Left lung (tissue), 14 donors: ENCODE measurements at places on chromosomes 2 and 18. TPM values are rescaled to one million over a fixed set of nuclear protein-coding genes. Genes with fewer than 3 reads are reported as not detected.

HOXD8 gene
- 1.1 TPM for polyA plus RNA-seq

GRCh38 chr2:121884078-121884477 lies 128.6 kb downstream of the TSN start:
- DNase-seq: no peak

DNA sequence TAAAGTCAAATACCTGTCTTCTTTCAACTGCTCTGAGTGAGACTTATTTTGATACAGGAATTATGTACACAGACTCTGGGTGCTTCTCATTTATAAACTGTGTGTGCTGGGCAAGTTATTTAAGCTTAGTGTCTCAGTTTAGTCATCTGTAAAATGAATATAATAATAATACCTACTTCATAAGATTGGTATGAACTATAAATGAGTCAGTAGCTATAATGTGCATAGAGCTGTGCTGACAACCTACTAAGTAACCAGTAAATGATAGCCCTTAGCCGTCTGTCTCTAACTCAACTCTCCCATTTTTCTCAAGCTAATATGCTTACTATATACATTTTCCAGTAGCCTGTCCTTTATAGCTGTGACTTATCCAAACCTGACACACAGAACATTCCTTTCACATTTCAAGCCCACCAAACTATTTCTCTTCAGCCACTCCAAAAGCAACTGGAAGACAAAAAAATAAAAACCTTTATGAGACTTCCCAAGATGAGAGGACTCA lies 319.8 kb downstream of the ETAA1 start:
- DNase-seq: no peak

DNA sequence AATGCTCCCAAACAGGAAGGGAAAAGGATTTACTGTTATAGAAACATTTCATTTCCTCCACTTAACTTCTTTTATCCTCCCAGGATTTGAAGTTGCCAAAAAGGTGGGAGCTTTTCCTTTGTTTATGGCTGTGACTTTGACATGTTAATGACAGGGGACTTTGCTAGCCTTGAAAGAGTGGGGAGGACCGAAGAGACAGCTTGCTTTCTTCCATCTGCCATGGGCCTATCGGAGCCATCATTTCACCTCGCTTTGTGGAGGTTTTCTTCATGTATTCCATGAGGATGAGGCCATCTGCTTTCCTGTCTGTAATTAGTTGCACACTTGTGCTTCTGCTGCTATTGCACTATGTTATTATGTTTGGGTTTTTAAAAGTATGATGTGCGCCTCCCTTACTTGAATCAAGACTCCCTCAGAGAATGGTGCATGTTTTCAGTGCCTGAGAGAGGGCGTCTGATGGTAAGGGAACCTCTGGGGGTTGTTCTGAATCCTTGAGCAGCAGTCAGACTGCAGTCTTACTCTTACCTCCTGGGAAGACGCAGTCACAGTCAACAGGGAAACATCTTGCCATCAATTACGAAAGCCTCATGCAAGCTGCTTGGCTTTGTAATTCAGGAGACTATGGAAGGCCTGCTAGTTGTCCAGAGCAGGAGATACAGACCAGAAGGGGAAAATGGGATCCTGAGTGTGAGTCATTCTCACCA lies 173.3 kb upstream of the MGAT5 start:
- no peak for DNase-seq

CHRNG gene
- polyA plus RNA-seq: not detected

GRCh38 chr2:201999279-201999678 lies 34.4 kb upstream of the FZD7 start:
- DNase-seq: peak; percentile 55

- peak; percentile 65 for DNase-seq
These were observed 68.4 kb upstream of the PPP1CB start for GRCh38 chr2:28683100-28683706.

GRCh38 chr2:105784589-105784988 lies 39.9 kb downstream of the NCK2 start:
- no peak for DNase-seq

GRCh38 chr2:62234755-62235655 lies 39.1 kb downstream of the B3GNT2 start:
- no peak for DNase-seq

DNA sequence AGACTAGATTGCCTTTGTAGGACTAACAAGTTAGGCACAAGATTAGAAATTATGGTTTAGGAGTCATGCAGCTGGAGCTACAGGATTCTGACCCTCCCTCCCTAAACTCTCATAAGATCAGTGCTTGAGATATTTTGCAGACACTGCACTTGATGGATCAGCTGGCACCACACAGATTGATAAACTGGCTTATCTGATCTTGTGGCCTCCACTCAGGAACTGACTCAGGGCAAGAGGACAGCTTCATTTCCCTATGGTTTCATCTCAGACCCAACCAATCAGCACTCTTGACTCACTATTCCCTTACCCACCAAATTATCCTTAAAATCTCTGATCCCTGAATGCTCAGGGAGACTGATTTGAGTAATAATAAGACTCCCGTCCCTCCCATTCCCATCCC lies 152.3 kb downstream of the DIS3L2 start:
- no peak for DNase-seq

CFAP53 gene
- polyA plus RNA-seq: 2.4 TPM

DNA sequence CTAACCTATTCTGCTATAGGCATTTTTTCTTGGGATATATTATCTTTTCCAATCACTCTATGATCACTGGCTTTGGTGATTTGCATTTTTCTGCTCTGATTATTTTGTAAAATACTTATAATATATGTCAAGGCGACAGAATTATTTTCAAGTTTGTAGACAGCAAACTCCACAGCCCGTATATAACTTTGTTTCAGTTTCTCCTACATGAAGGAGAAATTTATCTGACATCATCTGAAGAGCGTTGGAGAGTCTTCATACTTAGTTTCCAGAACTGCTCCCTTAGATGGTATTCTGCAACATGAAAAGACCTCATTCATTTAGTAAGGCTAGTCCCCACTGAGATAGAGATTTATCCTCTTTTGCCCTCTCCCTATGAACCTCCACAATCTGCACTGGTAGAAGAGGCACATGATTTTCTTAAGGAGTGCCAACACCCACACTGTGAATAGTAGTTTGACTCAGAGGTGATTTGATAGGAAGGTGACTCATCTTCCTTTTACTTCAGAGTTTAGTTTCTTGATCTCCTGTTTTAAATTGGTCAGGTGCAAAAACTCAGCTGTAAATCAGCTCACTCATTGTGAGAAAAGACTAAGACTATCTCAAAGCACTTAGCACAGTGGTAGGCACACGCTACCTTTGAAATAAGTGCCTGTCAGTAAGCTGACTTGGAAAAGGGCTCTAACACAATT lies 1848.6 kb upstream of the CELF4 start:
- no peak for DNase-seq

CDK15 gene
- polyA plus RNA-seq: 0.42 TPM

DNA sequence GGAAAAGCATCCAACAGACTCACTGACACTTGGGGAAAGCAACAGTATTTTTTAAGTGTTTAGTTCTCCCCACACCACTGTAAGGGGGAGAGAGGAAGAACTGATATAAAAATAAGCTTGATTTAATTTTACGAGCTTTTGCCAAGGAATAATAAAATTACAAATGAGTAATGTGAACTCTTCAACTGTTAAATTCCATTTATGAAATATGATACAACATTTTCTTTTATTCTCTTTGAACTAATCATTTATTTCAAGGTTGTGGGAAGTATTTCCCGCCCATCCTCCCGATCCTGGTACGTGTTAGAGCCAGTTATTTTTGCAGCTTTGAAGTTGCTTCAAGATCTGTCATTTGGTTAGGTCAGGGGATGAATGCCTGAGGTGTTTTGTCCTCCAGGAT lies 35.2 kb downstream of the WDPCP start:
- no peak for DNase-seq

- DNase-seq: no peak
These were observed 42.7 kb downstream of the SOCS6 start for GRCh38 chr18:70331456-70332097.

STARD6 gene
- polyA plus RNA-seq: not detected

RAD51AP2 gene
- 0.85 TPM for polyA plus RNA-seq

DNA sequence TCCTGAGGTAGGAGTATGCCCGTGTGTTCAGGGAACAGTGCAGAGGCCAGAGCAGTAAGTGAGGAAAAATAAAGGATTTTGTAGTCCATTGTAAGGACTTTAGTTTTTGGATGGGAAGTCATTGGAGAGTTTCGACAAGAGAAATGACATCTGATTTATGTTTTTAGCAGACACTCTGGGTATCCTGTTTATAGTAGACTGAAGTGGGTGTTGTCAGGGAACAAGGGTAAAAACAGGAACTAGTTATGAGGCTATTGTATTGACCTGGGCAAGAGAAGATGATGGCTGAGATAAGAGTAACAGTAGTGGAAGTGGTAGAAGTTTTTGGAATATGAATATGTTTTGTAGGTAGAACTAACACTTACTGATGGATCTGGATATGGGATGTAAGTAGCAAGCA lies 59.8 kb downstream of the GTF2A1L start:
- DNase-seq: no peak

DNA sequence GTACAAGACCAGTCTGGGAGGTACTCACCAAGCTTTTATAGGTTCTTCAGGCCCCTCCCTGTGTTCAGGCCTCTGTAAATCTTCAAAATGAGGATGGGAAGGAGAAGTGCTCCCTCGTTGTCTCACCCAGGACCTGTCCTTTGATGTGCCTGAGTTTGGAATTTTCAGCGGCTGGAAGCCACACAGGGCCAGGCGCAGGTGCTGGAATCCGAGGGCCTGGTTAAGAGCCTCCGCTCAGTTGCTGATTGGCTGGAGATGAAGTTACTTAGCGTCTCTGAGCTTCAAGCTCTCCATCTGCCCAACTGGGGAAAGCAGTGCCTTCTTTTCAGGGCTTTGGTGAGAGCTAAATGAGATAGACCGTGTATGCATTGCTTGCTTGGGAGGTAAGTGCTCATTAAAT lies 30.0 kb downstream of the HJURP start:
- no peak for DNase-seq

GNAL gene
- polyA plus RNA-seq: 2.3 TPM

DNA sequence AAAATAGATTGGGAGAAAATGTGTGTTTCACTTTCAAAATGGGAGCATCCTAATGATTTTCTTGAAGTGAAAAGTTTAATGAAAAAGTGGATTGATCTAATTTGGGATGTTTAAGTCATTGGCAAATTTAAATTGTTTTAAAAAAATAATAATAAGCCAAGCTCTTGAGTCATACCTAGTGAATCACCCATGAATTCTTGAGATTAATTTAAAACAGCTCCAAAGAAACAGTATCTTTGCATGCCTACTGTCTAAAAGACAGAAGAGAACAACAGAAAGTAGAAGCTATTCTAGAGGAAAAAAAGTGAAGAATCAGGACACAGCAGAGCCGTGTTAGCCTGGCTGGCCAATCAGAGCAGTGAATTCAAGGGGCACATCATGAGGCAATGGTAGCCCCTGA lies 7.7 kb downstream of the ACVR1C start:
- DNase-seq: no peak

GRCh38 chr2:11234309-11234708 lies 79.0 kb downstream of the SLC66A3 start:
- DNase-seq: no peak

AUP1 gene
- 89.9 TPM for polyA plus RNA-seq

DNA sequence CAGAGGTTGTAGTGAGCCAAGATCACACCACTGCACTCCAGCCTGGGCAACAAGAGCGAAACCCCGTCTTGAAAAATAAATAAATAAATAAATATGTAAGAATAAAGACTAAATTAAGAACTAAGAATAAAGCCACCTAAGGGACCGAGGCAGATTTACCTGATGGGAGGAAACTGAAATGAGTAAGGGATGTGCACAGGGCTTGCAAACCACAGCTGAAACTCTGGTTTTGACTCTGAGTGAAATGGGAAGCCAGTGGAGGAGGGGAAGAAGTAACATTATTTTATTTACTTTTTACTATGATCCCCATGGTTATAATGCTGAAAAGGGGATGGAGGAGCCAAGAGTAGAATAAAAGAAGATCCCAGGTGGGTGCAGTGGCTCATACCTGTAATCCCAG lies 107.3 kb downstream of the CABYR start:
- no peak for DNase-seq

DNA sequence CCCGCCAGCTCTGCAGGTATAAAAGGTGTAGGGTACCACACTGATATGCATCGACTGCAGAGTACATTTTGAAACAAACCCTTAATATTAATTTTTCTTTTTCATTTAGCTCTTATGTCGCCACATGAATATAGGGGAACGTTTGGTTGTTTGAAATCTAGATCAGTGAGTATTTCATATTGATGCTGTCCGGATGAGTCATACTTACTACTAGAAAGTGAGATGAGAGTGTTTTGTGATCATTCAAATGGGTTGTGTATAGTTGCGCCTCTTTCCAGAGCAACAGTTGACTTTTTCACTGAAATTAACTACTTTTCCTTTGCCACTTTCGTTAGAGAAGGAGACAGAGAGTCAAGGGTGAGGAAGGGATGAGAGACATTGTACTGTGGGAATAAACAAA lies 24.6 kb downstream of the NPAS2 start:
- DNase-seq: no peak

DNA sequence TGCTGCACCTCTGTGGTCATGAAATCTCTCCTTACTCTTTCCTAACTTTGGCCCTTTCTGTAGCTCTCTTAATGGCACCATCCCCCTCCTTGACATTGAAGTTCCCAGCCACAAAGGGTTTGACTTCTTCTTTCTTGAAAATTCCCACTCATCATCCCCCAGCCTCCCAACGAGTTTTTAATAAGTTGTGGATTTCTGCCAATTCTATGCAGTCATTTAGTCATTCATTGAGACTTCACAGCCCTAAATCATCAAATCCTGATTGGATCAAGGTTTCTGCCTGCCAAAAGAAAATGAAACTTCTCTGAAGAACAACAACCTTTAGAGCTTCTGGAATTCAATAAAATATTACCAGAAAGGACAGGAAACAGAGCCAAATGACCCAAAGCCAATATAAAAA lies 354.3 kb downstream of the CLIP4 start:
- no peak for DNase-seq

- DNase-seq: no peak
These were observed 415.2 kb upstream of the NETO1 start for GRCh38 chr18:73283032-73283431.

GRCh38 chr2:104447831-104448434 lies 406.0 kb upstream of the POU3F3 start:
- no peak for DNase-seq

SRD5A2 gene
- 0.26 TPM for polyA plus RNA-seq
